ENCODE measurements at places on chromosomes 13 and 19. TPM values are rescaled to one million over a fixed set of nuclear protein-coding genes. Genes with fewer than 3 reads are reported as not detected.

GRCh38 chr19:41905273-41906002, 22.5 kb downstream of the ARHGEF1 start:
- no peak for DNase-seq

ZIC5 gene
- total RNA-seq = not detected

CATSPERD gene
- not detected for total RNA-seq

DNA sequence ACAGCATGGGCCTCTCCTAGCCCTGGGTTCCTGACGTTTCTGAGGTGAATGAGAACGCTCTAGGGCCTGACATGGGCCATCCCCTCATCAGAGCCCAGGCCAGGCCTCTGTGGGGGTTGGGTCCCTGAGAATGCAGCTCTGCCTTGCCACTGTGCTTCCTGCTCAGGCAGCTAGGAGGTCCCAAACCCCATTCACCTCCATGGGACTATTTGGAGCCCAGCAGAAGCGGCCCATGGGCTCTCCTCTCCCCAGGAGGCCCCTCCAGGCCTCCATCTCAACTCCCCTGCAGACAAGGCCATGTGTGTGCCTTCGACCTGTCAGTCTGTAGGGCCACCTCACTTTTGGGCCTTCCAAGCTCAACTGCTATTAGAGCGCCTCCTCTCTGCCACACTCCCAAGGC, 36.9 kb downstream of the ELL start:
- no peak for DNase-seq

ALG5 gene
- 51.1 TPM for total RNA-seq

Measured in HepG2 (cell line).